ENCODE measurements at places on chromosomes 3 and 15. TPM values are rescaled to one million over a fixed set of nuclear protein-coding genes. Genes with fewer than 3 reads are reported as not detected.
A peak's percentile ranks its signal among the peaks of the same experiment; 100 is the strongest.

GRCh38 chr3:190217081-190217480, 96.4 kb upstream of the P3H2 start:
- DNase-seq = no peak

DNA sequence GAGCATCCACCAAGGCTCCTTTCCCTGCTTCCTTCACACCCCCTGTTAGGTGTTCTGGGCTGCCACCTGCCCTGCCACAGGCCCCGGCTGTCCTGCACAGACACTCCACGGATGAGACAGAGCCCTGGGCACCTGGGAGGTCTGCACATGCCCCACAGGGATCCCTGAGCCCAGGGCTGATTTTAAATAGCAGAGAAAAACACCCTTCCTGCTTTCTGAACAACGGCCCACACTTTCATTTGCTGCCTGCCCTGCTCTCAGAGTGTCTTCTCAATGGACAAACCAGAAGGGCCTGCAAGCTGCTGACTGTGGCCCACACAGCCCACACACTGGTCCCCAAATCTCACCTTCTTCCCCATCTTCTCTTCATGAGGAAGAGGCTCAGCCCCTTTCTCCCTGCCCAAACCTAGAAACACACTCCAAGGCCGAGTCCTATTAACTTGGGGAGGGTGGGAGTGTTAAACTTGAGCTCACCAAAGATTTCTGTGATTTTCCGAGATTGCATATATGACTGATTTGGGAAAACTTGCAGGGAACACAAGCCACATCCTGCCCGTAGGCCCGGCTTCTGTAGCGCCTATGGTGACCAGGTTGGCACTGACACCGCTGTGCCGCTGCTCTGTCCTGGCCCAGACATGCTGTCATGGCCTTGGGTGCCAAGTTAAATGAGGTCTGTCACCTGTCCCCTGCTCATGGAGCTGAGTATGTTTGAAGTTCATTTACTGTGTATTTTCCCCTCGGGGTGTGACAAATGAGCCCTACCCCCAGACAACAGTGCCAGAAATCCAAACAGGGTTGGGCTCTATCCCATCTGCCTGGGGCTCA, 47.2 kb upstream of the KLF13 start:
- DNase-seq = no peak

DNA sequence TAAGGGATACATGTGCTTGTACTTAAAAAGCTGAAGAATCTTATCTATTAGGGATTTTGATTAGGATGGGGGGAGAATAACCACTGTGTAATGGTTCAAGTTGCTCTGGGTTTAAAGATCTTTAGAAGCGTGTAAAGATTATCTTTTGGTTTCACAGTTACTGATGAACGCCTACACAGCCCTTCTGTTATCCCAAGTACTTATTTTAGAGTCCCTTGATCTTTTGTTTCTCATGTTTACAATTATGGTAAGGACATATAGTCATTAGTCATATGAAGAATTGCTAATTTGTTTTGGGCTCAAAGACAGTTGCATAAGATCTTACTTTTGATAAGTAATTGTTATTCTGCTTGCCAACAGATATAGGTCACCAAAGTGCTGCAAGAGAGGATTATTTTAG, 160.1 kb downstream of the PLCL2 start:
- DNase-seq = no peak

- DNase-seq = no peak
These were observed 230.8 kb downstream of the FEZF2 start for GRCh38 chr3:62142331-62143085.

GRCh38 chr3:42867138-42867537, 8.5 kb downstream of the CYP8B1 start:
- no peak for DNase-seq

- no peak for DNase-seq
These were observed 36.4 kb downstream of the ZDHHC3 start for GRCh38 chr3:44939581-44940036.

DNA sequence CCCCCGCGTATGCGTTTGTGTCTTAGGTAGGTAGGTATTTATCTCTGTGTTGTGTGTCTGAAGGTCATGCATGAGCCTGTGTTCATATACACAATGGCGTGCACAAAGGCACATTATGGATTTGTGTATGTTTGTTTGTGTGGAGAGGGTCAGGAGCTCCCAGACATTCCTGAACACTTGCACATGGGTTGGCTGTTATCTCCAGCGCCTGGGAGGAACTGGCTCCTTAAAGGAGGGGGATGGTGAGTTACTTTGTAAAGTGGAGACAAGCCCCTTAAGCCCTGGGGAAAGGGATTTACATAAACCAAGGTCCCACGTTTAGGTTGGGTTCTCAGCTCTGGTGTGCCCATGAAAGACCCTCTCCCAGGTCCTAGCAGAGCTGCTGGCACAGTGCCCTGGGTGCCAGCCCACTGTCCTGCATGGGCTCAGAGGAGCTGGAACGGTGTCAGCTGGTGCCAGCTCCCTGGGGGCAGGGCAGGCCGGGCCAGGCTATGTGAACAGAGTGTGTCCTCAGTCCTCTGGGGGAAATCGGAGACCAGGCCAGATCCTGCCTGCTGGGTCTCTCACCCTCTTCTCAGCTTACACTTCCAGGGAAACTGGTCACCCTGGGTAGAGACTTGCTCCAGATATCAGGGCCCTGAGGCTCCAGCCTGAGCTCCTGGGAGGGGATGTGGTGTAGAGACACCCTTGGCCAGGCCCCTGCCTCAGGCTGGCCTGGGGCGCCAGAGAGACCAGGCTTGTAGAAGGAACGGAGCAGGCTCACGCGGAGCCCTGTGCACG, 25.1 kb downstream of the SNX33 start:
- no peak for DNase-seq

- DNase-seq = no peak
These were observed 11.6 kb downstream of the FSIP1 start for GRCh38 chr15:39770748-39771689.

DNA sequence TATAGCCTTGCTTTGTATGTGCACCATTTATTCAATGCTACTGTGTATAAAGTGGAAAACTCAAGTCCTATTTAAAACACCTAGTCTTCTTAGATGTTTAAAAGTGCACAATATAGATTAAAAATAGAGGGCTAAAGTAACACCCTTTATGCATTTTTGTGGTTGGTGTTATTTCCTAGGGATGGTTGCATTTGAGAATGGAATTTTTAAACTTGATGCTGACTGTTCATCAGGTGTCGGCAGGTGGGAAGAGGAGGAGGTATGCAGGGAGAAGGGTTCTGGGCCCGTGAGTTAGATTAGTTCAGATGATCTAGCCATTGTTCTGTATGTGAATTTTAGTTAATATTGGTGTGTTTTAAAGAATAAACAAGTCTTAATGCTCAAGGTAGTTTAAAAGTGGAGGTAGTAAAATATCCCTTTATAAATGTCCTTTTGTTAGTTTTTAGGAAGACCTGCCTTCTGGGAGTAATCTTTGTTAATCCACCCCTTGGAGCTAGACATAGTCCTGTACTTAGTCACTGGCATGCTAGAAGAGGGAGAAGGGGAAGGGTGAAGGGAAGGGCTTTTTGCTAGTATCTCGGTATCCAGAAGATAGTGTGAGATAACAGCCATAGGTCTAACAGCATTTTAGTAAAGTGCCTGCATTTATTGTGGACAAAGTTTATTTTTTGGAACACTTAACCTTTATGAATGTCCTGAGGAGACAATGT, 8.1 kb upstream of the SRPRB start:
- DNase-seq = no peak

- no peak for DNase-seq
These were observed 15.2 kb upstream of the CLEC3B start for GRCh38 chr3:45010811-45011333.

GRCh38 chr3:29415482-29416223, 134.8 kb downstream of the RBMS3 start:
- DNase-seq = no peak

DNA sequence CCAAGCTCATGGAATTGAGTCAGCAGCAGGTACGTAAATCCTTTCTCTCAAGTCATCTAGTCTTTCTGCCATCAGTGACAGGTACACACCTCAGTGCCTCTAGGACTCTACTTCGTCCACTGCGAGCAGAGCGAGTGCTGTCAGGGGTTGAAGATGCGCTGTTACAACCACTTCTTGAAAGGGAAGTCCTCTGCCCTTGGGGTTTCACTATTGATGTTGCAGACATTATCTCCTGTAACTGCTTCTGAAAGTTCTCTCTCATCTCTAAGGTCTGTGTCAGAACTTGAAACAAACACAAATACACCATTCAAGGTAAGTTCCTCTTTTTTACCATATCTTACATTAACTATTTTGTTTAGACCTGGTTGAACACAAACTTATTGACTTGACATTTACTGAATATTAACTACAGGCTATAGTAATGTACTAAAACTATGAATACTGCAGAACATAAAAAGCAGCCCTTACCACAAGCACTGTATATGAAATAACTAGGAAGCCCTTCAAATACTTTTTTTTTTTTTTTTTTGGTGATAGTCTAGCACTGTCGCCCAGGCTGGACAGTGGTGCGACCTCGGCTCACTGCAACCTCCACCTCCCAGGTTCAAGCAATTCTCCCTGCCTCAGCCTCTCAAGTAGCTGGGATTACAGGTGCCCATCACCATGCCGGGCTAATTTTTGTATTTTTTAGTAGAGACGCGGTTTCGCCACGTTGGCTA, 41.5 kb downstream of the TOPBP1 start:
- no peak for DNase-seq

- no peak for DNase-seq
These were observed 1016.9 kb upstream of the ALCAM start for GRCh38 chr3:104349836-104350235.

DNA sequence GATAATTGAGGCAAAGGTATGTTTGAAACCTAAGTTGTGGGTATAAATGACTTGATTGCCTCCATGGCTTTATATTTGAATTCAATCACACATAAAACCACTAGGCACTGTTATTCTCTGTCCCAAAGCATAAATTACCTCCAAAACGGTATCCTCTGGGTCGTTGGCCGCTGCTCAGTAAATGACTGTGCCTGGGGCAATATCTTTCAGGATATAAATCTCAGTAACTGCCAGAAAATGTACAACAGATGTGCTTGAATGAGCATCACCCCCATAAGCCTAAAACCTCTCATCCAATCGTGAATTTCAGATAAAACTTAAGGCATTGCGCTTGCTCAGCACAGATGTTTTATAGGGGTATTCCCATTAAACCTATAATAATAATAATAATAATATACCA, 19.0 kb upstream of the C3orf49 start:
- DNase-seq = no peak

DNA sequence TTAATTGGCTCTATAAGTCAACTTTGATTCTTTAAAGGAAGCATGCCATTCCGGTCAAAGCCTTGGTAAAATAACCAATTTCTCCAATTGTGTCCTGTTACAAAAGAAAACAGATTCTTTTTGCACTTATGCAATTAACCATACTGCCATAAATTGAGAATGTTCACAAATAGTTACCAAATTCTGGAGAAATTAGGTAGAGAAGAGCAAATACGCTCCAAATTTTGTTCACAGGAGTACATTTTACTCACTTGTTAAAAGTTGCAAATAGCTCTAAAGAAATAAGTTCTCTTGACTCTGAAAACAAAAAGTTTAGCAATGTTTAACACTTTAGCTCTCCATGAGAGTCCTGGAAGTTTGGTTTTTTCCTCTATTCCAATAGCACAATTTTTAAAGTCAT, 11.1 kb downstream of the MAGEF1 start:
- no peak for DNase-seq

- DNase-seq = no peak
These were observed 121.0 kb upstream of the CDIN1 start for GRCh38 chr15:36458411-36458810.

DNA sequence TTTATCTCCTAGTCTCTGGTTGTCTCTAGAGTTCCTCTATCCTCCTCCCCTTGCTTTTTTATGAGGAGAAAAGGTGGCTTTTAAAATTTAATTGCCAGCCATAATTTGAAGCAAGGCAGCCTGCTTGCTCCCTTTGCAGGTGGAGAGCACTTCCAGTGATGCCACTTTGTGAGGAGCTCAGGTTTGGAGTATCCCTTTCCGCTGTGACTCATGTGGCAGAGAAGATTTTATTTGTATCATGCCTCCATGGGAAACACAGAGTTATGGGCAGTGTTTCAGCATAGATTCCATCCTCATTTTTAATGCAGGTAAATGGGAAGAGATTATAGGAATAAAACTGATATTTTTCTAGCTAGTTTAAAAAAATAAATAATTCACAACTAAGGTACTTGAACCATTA, 7.0 kb downstream of the PPM1L start:
- no peak for DNase-seq

DNA sequence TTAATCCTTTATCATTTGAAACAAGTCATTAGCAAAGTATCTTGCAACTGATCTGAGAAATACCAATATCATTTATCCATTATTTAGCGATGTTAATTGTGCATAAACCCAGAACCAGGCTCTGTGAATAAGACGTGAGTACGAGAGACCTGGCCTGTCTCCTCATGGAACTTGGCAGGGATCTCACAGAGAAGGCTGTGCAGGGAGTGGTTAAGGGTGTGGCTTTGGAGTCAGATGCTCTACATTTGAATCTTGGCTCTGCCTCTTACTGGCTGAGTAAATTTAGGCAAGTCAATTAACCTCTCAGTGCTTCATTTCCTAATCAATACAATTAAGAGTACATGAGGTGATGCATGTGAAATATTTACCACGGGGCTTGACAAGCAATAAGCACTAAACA, 39.9 kb upstream of the TBL1XR1 start:
- no peak for DNase-seq

- no peak for DNase-seq
These were observed 78.4 kb upstream of the RASGRF1 start for GRCh38 chr15:79168922-79169456.

GRCh38 chr3:160400702-160401150, 1.3 kb downstream of the SMC4 start:
- peak; percentile 44 for DNase-seq

GRCh38 chr15:43792761-43793476, 799 bp downstream of the SERF2 start:
- DNase-seq = peak; percentile 44

- DNase-seq = peak; percentile 20
These were observed 68.5 kb downstream of the TRANK1 start for GRCh38 chr3:36876181-36876936.

DNA sequence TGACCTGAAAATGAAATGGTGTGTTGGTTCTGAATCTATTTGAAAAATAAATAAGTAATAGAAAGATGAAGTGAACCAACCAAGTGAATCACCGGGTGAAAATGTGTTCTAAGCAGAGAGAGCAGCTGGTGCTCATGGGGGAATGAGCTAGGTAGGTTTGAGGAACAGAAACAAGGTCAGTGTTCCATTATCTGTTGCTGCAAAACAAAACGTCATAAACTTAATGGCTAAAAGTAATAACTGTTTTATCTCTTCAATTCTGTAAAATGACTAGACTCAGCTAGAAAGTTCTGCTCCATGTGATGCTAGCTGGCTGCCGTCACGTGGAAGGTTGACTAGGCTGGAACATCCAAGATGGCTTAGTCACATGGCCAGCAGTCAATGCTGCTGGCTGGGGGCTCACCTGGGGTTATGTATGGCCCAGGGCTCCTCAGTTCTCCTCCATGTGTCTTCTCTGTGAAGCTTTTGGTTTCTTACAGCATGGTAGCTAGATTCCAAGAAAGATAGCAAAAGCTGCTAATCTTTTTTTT, 13.3 kb upstream of the SH3BP5 start:
- DNase-seq = no peak

The GUCA1C gene
- total RNA-seq = not detected

The CMTM6 gene
- total RNA-seq = 69.6 TPM

The CHST13 gene
- not detected for total RNA-seq

The CHRNA5 gene
- 3.1 TPM for total RNA-seq

The CCR3 gene
- total RNA-seq = not detected

The OCA2 gene
- not detected for total RNA-seq

The PML gene
- 71.6 TPM for total RNA-seq

The PLA2G4F gene
- not detected for total RNA-seq

The MYO5C gene
- 1.6 TPM for total RNA-seq

The TRH gene
- not detected for total RNA-seq

The DPH3 gene
- total RNA-seq = 26.1 TPM

The PARP15 gene
- total RNA-seq = 23.7 TPM

The UBE2E1 gene
- total RNA-seq = 78.4 TPM

The HRG gene
- total RNA-seq = not detected

The EPHB1 gene
- 1.3 TPM for total RNA-seq
